Stimulated activated CD4-positive, alpha-beta T cell treated with anti-CD3 and anti-CD28 coated beads, Interleukin-4, amount 100 ng/mL, for 24 hours (primary cell): ENCODE measurements at places on chromosomes 2 and 18.

DNA sequence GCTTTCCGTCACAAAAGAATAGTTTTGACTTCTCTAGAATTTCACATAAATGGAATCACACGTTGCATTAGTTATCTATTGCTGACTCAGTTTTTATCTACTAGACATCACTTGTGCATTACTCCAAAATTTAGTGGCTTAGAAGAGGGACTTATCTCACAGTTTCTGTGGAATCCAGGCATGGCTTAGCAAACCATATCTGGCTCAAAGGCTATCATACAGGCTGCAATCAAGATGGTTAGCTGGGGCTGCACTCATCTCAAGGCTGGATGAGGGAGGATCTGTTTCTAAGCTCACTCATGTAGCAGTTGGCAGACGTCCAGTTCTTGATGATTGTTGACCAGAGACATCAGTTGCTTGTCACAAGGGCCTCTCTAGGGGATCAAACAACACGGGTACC, 6.6 kb upstream of the DSC3 start:
- DNase-seq: no peak

DNA sequence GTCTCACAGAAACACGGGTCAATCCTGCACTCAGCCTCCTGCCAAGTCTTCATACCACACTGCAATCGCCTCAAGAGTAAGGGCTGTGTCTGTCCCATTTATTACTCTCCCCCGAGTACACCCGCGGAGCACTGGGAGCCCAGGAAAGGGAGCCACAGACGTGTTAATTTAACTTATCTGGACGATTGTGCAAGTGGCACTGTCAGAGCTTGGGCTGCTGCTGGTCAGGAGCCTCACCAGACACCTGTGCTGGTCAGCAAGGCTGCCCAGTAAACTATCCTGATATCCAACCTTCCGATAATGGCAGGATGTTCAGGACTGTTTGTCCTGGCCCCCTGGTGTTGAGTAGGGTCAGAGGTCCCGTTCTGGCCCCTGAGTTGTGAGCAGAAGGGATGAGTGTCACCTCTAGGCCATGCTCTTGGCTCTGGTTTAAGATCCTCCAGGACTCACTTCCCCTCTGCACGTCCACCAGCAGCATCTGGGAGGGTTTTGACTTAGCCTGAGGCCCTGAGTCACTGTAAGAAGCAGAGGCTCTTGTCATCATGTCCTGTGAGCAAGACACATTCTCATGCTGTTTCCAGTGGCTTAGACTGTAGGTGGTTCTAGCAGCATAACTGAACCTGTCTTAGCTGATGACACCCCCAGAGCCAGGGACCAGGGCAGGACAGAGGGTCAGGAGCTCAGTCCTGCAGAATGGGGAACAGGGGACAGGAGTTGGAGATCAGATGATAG, 82.5 kb upstream of the ARL4C start:
- DNase-seq: no peak

DNA sequence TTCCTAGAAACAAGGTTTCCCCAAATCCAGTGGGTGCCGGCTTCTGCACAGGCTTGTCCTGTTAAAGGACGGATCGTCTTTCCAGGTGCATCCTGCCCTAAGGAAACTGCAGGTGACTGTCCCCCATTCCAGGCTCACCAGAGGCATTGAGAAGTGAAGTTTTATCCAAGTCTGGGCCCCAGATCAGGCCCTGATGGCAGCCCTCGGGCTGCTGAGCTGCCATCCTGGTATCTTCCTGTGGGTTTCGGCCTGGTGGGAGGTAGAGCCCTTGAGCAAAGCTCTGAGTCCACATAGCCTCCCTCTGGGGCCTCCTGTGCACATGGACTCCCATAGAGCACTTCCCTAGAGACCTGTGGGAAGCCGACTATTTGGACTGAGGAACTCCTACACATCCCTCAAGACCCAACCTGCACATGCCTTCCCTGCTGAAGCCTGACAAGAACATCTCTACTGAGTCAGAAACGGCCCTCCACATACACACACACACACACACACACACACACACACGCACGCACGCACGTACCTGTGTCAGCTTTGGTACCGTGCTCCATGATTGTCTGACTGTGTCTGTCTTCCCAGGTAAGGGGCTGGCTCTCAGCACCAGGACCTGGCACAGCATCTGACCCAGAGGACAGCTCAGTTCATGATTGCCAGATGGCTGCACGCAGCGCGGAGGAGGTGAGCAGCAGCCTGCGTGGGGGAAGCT, 16.4 kb downstream of the TNS1 start:
- DNase-seq: no peak

- DNase-seq: no peak
Observed at GRCh38 chr2:138084206-138084605, 119.9 kb downstream of the HNMT start.
